ENCODE measurements at places on chromosomes 6 and 20. TPM values are rescaled to one million over a fixed set of nuclear protein-coding genes. Genes with fewer than 3 reads are reported as not detected.

SAMD5 gene
- 11.8 TPM for total RNA-seq

BPIFA1 gene
- not detected for total RNA-seq

SMPDL3A gene
- 47.5 TPM for total RNA-seq

DNA sequence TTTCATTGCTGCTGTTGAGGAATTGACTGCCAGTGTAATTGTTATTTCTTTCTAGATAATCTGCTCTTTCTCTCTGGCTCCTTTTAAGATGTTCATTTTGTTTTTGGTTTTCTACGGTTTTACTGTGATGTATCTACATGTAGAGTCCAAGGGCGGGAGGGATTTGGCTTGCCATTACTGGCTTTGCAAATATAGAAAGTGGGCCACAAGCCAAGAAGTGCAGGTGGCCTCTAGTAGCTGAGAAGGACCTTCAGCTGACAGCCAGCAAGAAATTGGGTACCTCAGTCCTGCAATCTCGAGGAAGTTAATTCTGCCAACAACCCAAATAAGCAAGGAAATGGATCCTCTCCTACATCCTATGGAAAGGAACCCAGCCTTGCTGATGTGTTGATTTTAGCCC lies 42.8 kb upstream of the GLP1R start:
- no peak overlapping the region for H3K4me3 ChIP-seq
- H3K36me3 ChIP-seq = no peaks in the 10 kb centered on the region
- H3K4me1 ChIP-seq = no peaks in the 10 kb centered on the region
- no peaks in the 10 kb centered on the region for H3K27me3 ChIP-seq

DNA sequence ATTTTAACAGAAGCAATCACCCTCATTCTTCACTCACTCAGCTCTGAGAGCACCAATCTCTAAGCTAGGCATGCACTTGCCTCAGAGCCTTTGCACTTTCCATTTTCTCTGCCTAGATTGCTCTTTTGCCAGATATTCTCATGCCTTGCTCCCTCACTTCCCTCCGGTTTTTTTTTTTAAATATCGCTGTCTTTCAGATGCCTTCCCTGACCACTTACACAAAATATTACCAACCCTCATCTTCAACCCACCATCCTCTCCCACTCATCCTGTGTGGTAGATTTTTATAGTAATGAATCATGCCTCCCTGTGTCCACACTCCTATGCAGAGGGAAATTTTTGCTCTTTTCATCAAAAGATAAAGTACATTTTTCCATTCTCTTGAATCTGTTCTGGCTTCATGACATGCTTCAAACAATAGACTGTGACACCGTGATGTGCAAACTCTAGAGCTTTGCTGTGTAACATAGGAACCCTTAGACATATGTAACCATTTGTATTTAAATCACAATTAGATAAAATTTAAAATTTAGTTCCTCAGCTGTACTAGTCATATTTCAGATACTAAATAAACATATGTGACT lies 437.1 kb downstream of the UTRN start:
- no peak overlapping the region for H3K27ac ChIP-seq
- H3K4me3 ChIP-seq = no peak overlapping the region
- H3K36me3 ChIP-seq = no peaks in the 10 kb centered on the region
- no peaks in the 10 kb centered on the region for H3K4me1 ChIP-seq
- H3K27me3 ChIP-seq = no peaks in the 10 kb centered on the region

DNA sequence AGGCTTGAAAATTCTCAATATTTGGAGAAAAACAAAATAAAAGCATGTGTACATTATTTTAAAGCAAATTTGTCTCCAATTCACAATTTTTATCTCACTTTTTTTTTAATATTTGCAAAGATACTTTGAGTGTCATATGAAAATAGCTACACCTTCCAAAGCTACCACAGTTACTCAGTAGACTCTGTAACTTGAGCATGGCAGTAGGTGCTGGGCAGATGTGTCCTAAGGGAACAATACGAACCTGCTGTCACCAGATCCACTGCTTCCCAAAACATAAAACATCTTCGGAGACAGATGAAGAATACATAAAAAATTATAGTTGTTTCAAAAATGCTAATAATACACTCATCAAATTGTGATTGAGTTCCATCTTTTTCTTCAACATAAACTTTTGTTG lies 10.6 kb downstream of the WDR27 start:
- H3K4me3 ChIP-seq = no peak overlapping the region
- DNase-seq = no peak
- no peaks in the 10 kb centered on the region for H3K27me3 ChIP-seq
- no peaks in the 10 kb centered on the region for H3K4me1 ChIP-seq
- H3K27ac ChIP-seq = no peak overlapping the region

DNA sequence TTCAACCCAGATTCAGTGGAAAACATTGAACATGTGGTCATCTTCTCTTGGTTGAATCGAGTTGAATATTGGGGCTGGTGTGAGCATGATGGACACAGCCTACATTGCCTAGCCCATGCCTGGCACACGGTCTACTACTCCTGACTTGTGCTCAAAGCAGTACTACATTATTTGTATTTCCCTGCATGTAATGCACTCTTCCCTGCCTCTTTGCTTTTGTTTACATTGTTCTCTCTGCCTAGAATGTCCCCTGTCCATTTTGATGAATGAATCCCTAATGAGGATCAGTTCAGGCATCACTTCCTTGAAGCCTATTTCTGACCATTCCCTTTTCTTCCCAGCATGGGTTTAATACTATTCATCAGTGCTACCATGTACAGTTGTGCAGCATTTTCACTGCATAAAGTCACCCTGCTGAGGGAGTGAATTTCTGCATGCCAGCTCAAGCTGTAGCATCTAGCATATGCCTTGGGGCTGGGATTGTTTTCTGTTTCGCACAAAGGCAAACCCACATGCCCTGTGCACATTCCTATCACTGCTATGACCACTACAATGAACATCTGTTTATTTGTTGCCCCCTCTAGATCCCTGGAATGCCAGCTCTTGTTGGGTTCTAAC lies 75.3 kb upstream of the CCN6 start:
- H3K4me3 ChIP-seq = no peak overlapping the region
- no peaks in the 10 kb centered on the region for H3K4me1 ChIP-seq
- H3K36me3 ChIP-seq = no peaks in the 10 kb centered on the region
- DNase-seq = no peak

DNA sequence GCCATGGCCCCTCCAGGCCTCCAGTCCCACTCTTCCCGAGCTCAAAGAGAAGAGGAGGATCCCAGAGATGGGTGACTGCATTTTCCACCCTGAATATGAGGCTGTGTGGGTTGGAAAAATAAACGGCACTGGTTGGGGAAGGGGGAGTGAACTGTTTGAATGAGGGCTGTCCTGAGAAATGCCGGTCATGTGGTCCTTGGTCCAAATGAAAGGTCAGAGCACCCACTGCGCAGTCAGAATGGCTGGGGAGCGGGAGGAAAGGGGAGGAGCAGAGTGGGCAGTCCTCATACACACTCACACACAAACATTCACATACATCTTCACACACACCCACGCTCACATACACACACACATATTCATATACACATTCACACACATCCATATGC lies 83.1 kb downstream of the MRPL14 start:
- H3K4me1 ChIP-seq = no peaks in the 10 kb centered on the region
- no peak overlapping the region for H3K27ac ChIP-seq
- no peaks in the 10 kb centered on the region for H3K27me3 ChIP-seq
- no peaks in the 10 kb centered on the region for H3K36me3 ChIP-seq
- H3K4me3 ChIP-seq = no peak overlapping the region

DNA sequence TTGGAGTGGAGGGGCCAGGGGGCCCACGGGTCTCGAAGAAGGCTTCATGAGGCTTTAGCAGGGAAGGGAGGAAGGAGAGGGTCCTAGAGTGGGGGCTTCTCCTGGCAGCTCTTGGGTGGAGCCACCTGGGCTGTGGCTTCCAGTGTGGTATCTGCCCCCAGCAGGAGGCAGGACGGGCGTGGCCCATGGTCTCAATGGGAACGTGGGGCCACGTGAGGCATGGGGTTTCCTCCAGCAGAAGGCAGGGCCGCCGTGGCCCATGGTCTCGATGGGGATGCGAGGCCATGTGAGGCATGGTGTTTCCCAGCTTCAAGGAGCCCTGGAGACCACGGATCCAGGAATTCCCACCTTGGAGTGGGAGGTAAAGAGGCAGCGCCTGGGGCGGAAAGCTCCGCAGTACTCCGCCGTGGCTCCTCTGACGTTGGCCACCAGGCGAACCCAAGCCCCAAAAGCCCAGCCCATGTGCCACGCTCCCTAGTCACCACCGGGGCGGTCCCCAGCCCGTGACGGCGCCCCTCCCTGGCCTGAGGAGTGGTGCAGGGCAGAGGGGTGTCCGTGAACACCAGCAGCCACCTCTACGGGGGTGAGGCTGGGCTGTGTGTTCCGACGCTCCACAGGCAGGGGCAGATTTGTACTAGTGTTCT lies 62.0 kb upstream of the GATA5 start:
- H3K27ac ChIP-seq = no peak overlapping the region
- no peaks in the 10 kb centered on the region for H3K36me3 ChIP-seq
- H3K27me3 ChIP-seq = no peaks in the 10 kb centered on the region
- no peaks in the 10 kb centered on the region for H3K4me1 ChIP-seq
- no peak for DNase-seq

DNA sequence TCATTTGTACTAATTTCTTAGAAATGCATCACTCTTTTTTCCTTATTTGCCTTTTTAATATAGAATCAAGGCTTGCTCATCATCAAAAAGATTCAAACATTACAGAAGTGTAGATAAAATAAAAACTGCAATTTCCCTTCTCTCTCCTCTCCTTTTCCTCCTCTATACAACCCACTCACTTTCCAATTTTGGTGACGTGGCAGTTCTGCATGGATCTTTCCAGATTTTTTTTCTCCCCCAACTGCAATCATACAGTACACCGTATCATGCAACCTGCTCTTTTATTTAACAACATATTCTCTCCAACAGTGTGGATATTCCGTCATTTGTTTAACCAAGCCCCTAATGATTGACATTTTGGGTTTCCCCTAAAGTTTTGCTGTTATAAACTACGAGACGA lies 140.5 kb downstream of the BFSP1 start:
- H3K4me1 ChIP-seq = no peaks in the 10 kb centered on the region
- H3K4me3 ChIP-seq = no peak overlapping the region
- DNase-seq = no peak
- no peaks in the 10 kb centered on the region for H3K27me3 ChIP-seq
- no peaks in the 10 kb centered on the region for H3K36me3 ChIP-seq
- H3K27ac ChIP-seq = no peak overlapping the region

DNA sequence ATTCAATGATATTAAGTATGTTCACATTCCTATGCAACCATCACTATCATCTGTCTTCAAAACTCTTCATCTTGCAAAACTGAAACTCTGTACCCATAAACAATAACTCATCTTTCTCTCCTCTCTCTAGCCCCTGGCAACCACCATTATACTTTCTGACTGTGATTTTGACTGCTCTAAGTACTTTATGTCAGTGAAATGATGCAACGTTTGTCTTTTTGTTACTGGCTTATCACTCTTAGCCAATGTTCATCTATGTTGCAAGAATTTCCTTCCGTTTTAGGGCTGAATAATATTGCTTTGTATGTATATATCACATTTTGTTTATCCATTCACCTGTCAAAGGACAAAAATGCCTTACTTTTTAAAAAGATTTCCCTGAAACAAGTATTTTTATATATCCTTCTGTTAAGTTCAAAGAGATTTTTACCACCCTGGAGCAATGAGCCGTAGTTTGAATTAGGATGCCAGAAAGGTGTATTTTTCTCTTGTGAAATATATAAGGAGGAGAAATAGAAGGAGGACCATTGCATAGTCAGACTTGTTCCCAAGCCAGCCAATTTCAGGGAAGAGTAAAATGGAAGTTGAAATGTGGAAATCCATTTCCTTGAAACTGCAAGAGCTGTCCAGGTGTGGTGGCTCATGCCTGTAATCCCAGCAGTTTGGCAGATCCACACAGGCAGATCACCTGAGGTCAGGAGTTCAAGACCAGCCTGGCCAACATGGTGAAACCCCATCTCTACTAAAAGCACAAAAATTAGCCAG lies 4.0 kb upstream of the CGAS start:
- DNase-seq = no peak
- H3K27ac ChIP-seq = no peak overlapping the region
- H3K4me3 ChIP-seq = no peak overlapping the region
- no peaks in the 10 kb centered on the region for H3K36me3 ChIP-seq
- no peaks in the 10 kb centered on the region for H3K4me1 ChIP-seq

All from colonic mucosa (tissue), 4 donors.